Hematopoietic multipotent progenitor cell treated with erythropoietin and hydrocortisone succinate and interleukin-3 and kit ligand, for 4 days (in vitro differentiated cells): ENCODE measurements at places on chromosomes 16 and 17.

DNA sequence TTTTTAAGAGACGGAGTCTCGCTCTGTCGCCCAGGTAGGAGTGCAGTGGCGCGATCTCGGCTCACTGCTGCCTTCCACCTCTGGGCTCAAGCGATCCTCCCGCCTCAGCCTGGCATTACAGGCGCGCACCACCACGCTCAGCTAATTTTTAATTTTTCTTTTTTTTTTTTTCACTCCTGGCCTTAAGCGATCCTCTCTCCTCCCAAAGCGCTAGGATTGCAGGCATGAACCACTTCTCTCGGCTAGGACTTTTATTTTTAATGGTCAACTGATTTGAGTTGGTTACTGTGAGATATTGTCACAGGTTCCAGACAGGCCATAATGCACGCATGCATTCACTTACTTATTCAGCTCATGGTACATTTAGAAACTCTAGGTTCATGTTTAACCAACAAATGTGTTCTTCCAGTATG lies 888 bp downstream of the PIGW start:
- no peak for DNase-seq

DNA sequence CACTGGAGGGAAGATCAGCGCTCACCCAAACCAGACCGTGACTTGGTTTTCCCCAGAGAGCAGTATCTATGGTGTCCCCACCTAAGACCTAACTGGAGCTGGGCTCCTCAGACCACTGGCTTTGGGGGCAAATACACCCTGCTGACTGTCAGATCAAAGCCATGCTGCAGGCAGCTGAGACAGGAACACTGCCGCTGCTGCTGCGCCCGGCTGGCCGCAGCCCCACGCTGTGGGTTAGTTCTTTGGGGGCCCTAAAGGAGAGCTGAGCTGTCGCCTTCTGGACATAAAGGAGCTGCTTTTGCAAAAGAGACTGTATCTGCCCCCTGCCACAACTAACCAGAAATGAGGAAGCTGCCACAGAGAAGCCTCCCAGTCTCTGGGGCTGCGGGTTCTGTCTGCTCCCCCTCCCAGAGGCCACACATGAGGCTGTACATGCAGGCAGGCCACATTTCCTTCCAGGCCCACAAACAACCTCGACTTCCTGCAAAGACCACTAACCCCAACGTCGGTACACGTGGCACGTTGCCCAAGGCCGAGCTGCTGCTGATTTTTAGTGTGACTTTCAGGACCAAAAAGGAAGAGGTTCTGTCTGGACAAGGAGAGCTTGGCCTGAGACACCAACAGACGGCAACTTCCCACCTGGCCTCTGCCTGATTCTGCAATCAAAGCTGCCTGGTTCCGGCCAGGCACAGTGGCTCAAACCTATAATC lies 18.2 kb upstream of the ABR start:
- peak; percentile 98 for DNase-seq

- no peak for DNase-seq
Measured at GRCh38 chr17:43830510-43831140, 2.3 kb downstream of the MPP3 start.

DNA sequence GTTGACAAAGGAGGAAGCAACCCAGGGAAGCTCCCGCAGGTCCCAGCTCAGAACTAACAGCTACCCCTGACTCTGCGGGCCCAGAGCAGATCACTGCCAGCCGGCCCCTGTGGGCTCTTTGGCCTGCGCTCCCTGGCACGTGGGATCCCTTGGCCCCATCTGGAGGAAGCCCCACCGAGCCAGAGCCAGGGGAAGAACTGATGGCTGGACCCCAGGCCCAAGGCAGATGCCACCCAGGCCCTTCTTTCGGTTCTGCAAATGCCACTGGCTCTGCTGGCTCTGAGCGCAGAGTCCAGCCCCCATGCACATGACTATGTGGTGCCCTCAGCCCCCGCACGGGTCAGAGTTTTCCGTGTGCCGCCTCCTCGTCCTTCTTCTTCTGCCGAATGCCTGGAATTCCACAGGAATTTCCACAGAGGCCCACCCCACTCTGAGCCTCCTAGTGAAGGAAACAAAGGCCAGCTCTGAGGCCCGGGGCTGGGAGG lies 35.8 kb upstream of the SNN start:
- DNase-seq, result no peak

GRCh38 chr17:82598256-82599119 lies 49.8 kb downstream of the WDR45B start:
- DNase-seq, result no peak

DNA sequence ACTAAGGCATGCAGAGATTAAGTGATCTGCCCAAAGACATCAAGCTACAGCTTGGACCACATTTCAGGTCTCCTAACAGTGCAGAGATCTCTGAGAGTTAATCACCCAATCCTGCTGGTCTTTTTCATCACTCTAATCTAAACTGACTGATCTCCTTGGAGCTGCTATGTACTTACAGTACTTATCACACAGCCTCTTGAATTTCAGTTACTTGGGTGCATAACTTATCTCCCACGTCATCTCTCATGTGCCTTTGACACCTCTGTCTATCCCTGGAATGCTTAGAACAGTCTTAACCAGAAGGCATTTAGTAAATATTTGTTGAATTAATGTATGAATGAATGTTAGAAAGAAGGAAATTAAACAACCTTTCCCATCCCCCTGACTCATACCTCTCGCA lies 139.0 kb downstream of the SNX11 start:
- DNase-seq, result peak; percentile 27

DNA sequence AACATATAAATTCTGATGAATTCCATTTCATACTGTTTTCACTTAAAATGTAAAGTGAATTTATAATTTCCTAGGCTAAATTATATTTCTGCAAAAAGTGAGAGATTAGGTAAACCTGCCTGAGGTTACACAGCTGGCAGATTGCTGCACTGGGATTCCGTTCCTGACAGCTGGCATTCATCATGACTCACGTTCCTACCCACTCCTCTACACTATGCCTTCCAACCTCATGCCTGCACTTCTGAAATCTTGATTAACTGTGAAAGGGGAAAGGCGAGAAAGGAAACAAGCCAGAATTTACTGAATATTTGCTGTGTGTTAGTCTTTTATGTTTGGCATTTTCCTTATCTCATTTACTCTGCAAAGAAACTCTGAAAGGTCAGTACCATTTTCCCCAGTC lies 73.3 kb upstream of the MON1B start:
- DNase-seq, result no peak

- peak; percentile 11 for DNase-seq
Measured at GRCh38 chr17:49910094-49910857, 58.7 kb upstream of the DLX4 start.

DNA sequence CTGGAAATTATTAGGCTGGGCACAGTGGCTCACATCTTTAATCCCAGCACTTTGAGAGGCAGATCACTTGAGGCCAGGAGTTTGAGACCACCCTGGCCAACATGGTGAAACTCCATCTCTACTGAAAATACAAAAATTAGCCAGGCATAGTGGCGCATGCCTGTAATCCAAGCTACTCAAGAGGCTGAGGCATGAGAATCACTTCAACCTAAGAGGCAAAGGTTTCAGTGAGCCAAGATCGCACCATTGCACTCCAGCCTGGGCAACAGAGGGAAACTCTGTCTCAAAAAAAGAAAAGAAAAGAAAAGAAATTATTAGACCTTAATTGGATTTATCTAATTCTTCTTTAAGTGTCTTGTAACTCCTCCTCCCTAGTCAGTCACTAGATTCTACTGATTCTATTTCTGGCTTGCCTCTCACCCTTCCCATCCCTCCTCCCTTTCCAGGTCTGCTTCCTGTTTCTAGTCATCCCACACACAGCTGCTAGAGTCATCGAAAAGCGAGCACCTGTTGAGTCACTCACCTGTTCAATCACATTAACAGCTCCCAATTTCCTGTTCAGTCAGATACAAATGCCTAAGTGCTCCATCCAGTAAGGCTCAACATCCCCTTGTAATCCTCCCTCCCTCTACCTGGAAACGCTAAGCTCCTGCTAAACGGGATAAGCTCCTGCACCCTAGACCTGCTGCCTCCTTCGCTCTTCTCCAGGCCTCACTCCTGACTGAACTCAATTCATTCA lies 34.6 kb downstream of the ERN1 start:
- DNase-seq, result no peak
